ENCODE measurements at places on chromosomes 1 and 21. TPM values are rescaled to one million over a fixed set of nuclear protein-coding genes. Genes with fewer than 3 reads are reported as not detected.

- no peaks in the 10 kb centered on the region for H3K36me3 ChIP-seq
These were observed 209.9 kb upstream of the SGIP1 start for GRCh38 chr1:66323958-66324625.

The ASTN1 gene
- total RNA-seq: 0.25 TPM

- H3K27ac ChIP-seq: no peak overlapping the region
- no peaks in the 10 kb centered on the region for H3K27me3 ChIP-seq
- DNase-seq: no peak
- H3K36me3 ChIP-seq: no peaks in the 10 kb centered on the region
- H3K4me1 ChIP-seq: no peaks in the 10 kb centered on the region
These were observed 44.8 kb downstream of the CDKN2C start for GRCh38 chr1:51014878-51015277.

The TTF2 gene
- 19.0 TPM for total RNA-seq

- H3K27ac ChIP-seq: peak overlapping the region; percentile 100
- H3K4me3 ChIP-seq: no peak overlapping the region
- peaks cover 8% of the 10 kb centered on the region for H3K4me1 ChIP-seq
- no peak for DNase-seq
- no peaks in the 10 kb centered on the region for H3K36me3 ChIP-seq
- no peaks in the 10 kb centered on the region for H3K27me3 ChIP-seq
These were observed 1.9 kb upstream of the MEF2D start for GRCh38 chr1:156502391-156502893.

Measured in kidney (tissue), 22 donors.